ENCODE measurements at places on chromosomes 3 and 15.

DNA sequence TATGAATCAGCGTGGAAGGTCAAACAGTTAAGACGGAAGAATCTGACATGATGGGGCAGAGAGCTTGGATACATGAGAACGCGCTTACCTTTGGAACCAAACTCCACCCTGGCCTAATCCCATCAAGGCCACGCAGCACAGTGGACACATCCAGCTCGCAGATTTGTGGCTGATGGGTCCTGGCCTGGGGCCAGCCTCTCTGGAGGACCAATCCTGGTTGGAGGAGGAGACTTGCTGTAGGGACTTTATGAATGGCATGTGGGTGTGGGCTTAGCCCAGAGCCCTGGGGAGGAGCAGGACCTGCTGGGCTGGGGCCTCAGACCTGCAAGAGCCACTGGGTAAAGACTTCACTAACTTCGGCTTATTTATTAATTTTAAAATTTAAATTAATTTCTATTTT, 73.4 kb upstream of the ANKRD34C start:
- DNase-seq: no peak

- DNase-seq: no peak
Observed at GRCh38 chr3:161475206-161475605, 21.4 kb upstream of the OTOL1 start.

DNA sequence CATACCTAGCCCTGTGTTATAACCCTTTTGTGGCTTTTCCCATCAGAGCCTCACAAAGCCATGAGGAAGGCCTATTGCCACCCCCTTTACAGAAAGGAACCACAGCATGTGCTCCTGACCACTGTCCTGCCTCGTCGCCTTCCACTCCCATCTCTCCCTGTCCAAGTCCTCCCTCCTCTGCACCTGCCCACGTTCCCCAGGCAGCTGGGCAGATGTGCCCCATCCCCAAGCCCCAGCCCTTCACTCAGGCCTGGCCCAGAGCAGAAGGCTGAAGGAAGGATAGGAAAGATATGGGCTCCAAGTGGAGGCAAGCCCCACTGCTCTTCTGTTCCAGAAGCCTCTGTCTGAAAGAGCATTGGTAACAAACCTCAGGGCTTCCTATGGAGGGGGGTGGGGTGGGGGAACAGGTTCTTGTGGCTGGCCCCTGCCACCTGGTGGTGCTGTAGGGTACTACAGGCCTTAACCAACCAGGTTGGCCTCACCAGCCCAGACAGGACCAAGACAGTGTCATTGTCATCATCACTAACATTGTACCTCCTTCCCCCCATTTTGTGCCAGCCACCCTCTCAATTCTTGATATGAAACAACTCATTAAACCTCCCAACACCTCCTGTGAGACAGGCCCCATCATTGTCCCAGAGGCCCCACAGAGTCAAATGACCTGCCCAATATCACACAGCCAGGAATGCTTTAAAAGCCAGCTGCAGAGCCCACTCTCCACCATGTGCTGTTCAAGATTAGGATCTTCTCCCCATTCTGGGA, 10.0 kb downstream of the POC1A start:
- peak; percentile 69 for DNase-seq

- DNase-seq: no peak
Observed at GRCh38 chr15:57370929-57371328, 5.4 kb upstream of the CGNL1 start.

GRCh38 chr3:112811131-112811884, 35.4 kb downstream of the CD200R1L start:
- no peak for DNase-seq

Data from T-helper 2 cell treated with Interferon-gamma antibody and Interleukin-4, amounts not matched to agents 5 μg/mL and 100 μg/mL, for 36 hours (primary cell).